Pulmonary artery endothelial cell (primary cell): ENCODE measurements at places on chromosomes 12 and 14. TPM values are rescaled to one million over a fixed set of nuclear protein-coding genes. Genes with fewer than 3 reads are reported as not detected.

Gene LAG3
- 0.11 and 0.13 TPM in 2 replicates for total RNA-seq

DNA sequence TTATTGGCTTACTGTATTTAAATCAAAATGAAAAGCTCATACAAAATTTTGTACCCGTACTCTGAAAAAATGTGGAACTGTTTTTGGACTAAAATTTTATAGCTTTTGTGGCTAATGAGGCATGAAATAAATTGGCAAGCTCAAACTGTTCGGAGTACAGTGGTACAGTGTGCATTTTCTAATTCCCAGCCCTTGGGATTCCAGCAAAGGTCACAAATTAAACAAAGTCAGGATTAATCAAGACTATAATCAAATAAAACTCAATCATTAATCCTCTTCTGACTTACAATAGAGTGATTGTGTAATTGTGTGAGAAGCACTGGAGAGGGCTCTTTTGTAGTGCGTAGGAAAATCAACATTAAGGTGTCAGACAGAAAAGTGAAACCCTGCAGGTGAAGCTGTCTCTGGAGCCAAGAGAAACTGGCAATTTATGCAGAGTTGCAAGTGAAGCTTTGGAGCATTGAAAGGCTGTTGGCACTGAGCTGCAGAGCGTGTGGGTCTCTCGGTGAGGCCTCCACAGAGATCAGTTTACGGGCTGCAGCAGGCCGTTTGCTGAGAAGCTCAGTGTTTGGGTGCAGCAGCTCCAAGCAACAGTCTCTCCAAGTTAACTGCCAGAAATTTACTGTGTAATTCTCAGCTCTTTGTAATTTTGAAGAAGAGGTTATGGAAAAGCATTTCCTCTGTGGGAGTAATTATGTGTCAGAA, 275.9 kb downstream of the FBXL14 start:
- no peak for DNase-seq

Gene SLCO1B1
- total RNA-seq = not detected in 2 replicates

DNA sequence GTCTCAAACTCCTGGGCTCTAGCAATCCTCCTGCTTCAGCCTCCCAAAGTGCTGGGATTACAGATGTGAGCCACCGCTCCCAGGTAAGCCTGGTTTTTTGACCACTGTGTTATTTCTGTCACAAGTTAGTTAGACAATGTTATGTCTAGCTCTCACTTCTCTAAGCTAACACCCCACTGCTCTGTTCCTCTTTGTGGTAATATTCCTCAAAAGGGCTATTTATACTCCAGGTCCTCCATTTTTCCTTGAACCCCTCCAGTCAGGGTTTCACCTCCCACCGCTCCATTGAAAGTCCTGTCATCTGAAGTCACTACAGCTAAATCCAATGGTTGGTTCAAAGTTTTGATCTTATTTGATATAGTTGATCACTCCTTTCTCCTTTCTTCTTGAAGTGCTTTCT, 5.1 kb downstream of the IRAK3 start:
- DNase-seq = no peak

- no peak for DNase-seq
Observed at GRCh38 chr12:79933532-79934264, 1.2 kb downstream of the PPP1R12A start.

GRCh38 chr12:76548222-76548837, 11.2 kb downstream of the OSBPL8 start:
- DNase-seq = no peak

- DNase-seq = no peak
Observed at GRCh38 chr12:72509891-72510290, 237.7 kb downstream of the TRHDE start.

Gene PLCZ1
- 0.20 TPM in 1 of 2 replicates, not detected in the other for total RNA-seq

- no peak for DNase-seq
Observed at GRCh38 chr12:109782326-109782703, 50.9 kb downstream of the TRPV4 start.

DNA sequence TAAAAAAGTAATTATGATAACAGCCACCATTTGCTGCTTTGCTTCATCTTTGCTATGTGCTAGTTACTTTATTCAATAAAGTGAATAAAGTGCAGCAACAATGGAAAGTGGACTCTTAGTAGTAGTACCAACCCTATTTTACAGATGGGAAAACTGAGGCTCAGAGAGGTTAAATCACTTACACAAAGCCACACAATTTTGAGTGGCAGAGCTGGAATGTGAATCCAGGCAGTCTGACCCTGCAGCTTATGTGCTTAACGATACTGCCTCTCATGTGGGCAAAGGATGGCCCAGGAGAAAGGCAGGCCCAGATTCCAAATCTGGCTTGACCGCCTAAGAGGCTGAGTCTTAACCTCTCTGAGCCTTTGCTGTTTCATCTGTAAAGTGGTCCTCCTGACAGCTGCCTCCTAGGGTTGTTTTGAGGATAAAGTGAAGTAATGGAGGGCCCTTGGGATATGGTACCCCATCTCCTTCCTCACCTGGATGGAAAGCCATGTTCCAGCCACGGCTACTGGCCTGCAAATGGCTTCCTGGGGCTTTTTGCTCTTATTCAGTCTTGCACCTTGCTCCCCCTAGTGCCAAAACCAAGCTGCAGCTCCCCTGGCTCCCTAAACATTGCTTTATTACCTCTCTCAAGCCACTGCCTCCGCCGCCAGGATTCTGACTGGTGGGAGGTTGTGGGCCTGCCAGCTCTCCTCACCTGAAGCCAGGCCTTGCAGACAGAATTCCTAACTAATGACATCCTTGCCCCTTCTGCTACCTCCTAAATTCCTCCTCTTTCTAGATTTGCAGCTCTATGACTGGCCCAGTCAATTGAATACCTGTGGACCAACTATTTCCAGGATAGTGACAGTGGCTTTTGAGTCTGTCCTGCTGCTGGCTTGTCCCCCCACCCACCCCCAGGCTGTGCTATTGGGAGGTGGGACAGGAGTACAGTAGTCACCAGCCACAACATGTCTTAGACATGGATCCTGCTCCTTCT, 283.3 kb upstream of the PWP1 start:
- no peak for DNase-seq

DNA sequence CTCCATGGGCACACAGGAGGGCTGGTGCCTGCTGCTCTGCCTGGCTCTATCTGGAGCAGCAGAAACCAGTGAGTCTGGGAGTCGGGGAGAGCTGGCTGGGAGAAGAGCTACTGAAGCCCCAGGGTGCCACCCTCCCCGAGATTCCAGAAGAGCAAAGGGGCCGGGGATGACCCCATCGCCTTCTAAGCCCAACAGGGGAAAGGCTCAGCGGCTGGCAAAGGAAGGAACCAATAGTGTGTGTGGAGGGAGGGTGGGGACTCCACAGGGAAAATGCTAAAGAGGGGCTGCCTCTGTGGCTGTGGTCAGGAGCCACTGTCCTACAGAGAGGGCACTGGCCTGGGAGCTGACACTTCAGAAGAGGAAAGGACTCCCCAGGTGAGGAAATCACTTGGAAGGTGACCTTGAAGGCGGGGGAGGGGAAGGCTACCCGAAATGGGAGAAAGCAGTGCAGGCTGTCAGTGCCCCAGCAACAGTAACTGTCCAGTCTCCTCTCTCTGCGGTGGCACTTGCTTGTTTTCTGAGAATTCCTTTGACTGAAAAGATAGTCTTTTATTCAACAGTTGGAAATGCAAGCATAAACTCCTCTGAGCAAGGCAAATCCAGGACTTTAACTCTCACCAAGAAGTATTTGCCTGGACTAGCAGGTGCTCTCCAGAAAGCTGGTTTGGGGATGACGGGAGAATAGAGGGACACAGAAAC, 552 bp downstream of the TAPBPL start:
- DNase-seq = no peak

Gene TSPAN9
- 65.0 and 67.0 TPM in 2 replicates for total RNA-seq

DNA sequence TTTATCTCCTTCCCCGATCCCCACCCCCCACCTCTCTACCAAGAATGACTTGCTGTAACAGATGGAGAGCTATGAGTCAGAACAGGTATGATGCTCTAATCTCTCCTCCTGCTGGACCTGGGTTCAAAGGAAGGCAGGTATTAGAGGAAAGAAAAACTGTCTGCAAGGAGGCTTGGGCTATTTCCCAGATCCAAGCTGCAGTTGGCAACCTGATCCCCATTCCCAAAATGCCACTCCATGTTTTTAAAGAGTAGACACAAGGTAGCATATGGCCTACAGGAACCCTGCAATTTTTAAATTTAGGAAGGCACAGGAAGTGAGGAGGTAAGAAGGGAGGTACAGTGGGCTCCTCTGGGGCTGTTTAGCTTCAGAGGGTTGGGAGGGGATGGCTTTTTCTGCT, 33.0 kb downstream of the SRRM4 start:
- no peak for DNase-seq

DNA sequence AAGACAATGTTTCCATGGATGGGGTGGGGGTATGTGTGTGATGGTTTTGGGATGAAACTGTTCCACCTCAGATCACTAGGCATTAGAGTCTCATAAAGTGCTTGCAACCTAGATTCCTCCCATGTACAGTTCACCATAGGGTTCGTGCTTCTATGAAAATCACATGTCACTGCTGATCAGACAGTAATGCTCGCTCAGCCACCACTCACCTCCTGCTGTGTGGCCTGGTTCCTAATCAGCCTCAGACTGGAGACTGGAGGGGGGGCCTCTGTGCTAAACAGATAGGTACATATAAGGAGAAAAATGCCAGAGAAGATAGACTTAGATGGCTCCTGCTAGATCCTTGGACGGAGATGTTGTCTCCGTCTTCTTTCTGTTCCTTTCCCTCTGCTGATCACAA, 1296.9 kb upstream of the SEL1L start:
- no peak for DNase-seq

Gene IAPP
- total RNA-seq = not detected in 2 replicates

Gene RASSF8
- 100 and 131 TPM in 2 replicates for total RNA-seq

Gene CLEC12A
- not detected in 2 replicates for total RNA-seq
